ENCODE measurements at places on chromosomes 2 and 18. TPM values are rescaled to one million over a fixed set of nuclear protein-coding genes. Genes with fewer than 3 reads are reported as not detected.

DNA sequence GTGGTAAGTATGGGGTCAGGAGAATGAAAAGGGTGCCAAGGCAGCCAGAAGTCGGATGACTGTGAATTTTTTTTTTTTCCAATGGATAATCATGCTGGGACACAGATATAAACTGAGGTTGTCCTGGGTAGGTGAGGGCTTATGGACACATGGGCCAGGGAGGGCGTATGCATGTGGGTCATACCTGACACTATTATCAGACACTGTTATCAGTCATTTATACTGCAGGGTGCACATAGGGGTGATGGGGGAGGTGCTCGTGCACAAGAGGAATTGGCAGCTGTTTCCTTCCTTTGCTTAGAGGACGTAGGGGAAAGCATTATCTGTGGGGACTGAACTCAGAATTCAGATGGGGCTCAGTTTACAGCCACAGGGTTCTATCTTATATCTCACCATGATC lies 10.1 kb downstream of the CTIF start:
- no peak overlapping the region for H3K27ac ChIP-seq
- no peak overlapping the region for H3K4me3 ChIP-seq
- H3K36me3 ChIP-seq = no peaks in the 10 kb centered on the region
- H3K27me3 ChIP-seq = peaks cover 14% of the 10 kb centered on the region
- DNase-seq = no peak
- H3K4me1 ChIP-seq = no peaks in the 10 kb centered on the region

GRCh38 chr2:228318218-228318617 lies 136.7 kb upstream of the SPHKAP start:
- H3K27ac ChIP-seq = no peak overlapping the region
- DNase-seq = peak; percentile 2
- H3K4me1 ChIP-seq = no peaks in the 10 kb centered on the region
- no peaks in the 10 kb centered on the region for H3K36me3 ChIP-seq

GRCh38 chr2:150517951-150518680 lies 30.6 kb upstream of the RND3 start:
- no peak for DNase-seq
- no peak overlapping the region for H3K4me3 ChIP-seq
- H3K27ac ChIP-seq = no peak overlapping the region
- peaks cover 2% of the 10 kb centered on the region for H3K27me3 ChIP-seq

DNA sequence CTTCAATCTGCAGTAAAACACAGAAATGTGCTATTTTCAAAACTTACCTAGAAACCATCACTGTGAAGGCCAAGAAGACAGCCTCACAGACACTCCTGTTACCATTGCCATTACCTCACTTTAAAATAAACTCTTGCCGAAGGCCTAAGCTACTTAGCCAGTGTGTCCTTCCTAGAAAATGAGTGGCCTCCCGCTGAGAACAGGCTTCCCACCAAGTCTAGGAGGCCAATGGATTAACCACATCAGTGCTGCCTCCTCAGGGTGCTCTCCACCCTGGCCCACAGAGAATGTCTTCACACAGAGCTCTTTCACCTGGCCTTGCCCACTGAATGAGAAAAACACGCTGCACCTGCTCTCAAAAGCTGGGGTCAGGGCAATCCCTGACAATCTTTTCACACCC lies 47.5 kb downstream of the L3MBTL4 start:
- H3K36me3 ChIP-seq = no peaks in the 10 kb centered on the region
- no peak overlapping the region for H3K4me3 ChIP-seq
- no peaks in the 10 kb centered on the region for H3K4me1 ChIP-seq
- H3K27ac ChIP-seq = no peak overlapping the region
- DNase-seq = no peak
- H3K27me3 ChIP-seq = no peaks in the 10 kb centered on the region

- no peak overlapping the region for H3K27ac ChIP-seq
- H3K27me3 ChIP-seq = peaks cover 2% of the 10 kb centered on the region
- H3K36me3 ChIP-seq = no peaks in the 10 kb centered on the region
- peaks cover 21% of the 10 kb centered on the region for H3K4me1 ChIP-seq
- no peak overlapping the region for H3K4me3 ChIP-seq
Observed at GRCh38 chr2:160610041-160610440, 116.4 kb upstream of the RBMS1 start.

DNA sequence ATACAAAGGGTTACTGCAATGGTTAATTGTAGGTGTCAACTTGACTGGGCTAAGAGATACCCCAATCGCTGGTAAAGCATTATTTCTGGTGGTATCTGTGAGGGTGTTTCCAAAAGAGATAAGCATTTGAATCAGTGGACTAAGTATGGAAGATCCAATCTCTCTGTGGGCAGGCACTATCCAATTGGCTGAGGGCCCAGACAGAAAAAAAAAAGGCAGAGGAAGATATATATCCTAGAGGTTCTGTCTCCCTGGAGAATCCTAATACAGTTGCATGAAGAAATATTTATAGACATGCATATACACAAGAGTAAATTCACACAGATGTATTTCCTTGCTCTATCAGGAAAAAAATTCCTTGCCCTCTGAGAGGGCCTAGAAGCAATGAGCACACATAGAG lies 43.9 kb downstream of the TBC1D8 start:
- no peak overlapping the region for H3K4me3 ChIP-seq
- no peaks in the 10 kb centered on the region for H3K4me1 ChIP-seq
- DNase-seq = no peak
- H3K27ac ChIP-seq = no peak overlapping the region
- no peaks in the 10 kb centered on the region for H3K36me3 ChIP-seq

- peak; percentile 30 for DNase-seq
- peaks cover 9% of the 10 kb centered on the region for H3K36me3 ChIP-seq
- peaks cover 54% of the 10 kb centered on the region for H3K4me1 ChIP-seq
- H3K27me3 ChIP-seq = peaks cover 84% of the 10 kb centered on the region
- H3K4me3 ChIP-seq = peak overlapping the region; percentile 68
Observed at GRCh38 chr2:63049970-63050333, 678 bp upstream of the OTX1 start.

- H3K27ac ChIP-seq = no peak overlapping the region
- H3K27me3 ChIP-seq = peaks cover 7% of the 10 kb centered on the region
- DNase-seq = no peak
Observed at GRCh38 chr2:1661891-1662605, 82.3 kb downstream of the PXDN start.

DNA sequence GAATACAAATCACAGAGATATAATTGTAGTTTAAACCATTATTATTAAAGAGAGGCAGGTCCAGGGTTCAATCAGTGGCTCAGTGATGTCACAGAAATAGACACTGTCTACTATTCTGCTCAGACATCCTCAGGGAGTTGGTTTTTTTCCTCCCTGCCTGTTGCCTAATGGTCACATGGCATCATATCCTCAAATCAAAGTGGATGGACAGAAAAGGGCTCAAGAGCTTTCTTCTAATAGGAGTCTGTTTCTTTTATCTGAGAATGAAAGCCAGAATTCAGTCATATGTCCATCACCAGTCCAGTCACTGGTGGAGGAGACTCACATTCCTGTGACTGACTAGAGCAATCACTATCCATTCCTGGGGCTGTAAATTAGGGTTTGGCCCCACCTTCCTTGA lies 27.9 kb upstream of the EPC2 start:
- H3K27me3 ChIP-seq = no peaks in the 10 kb centered on the region
- no peak overlapping the region for H3K27ac ChIP-seq
- H3K4me3 ChIP-seq = no peak overlapping the region

DNA sequence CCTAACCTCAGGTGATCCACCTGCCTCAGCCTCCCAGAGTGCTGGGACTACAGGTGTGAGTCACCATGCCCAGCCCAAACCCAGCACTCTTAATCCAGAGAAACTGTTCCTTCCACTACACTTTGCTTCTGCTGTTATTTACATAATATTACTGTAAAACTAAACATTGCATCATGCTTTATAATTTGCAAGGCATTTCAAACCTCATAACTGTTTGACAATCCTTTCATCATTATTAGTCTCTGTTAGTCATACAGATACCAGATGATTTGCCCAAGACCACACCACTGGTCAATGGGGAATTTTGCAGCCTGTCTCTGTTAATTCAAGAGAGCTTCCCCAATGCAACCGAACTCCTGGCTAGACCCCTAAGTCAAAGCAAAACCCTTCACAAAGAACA lies 338.3 kb downstream of the ALK start:
- H3K4me1 ChIP-seq = no peaks in the 10 kb centered on the region
- no peaks in the 10 kb centered on the region for H3K36me3 ChIP-seq
- no peak for DNase-seq
- H3K4me3 ChIP-seq = no peak overlapping the region
- no peak overlapping the region for H3K27ac ChIP-seq
- no peaks in the 10 kb centered on the region for H3K27me3 ChIP-seq

- no peak overlapping the region for H3K27ac ChIP-seq
- H3K36me3 ChIP-seq = no peaks in the 10 kb centered on the region
- no peaks in the 10 kb centered on the region for H3K27me3 ChIP-seq
- no peaks in the 10 kb centered on the region for H3K4me1 ChIP-seq
- no peak for DNase-seq
Observed at GRCh38 chr2:234980451-234981187, 28.8 kb downstream of the SH3BP4 start.

CCDC74A gene
- 10.4 TPM for total RNA-seq

DYNC1I2 gene
- 40.0 TPM for total RNA-seq

LYPD6 gene
- total RNA-seq = not detected

OTOS gene
- total RNA-seq = not detected

LHCGR gene
- not detected for total RNA-seq

CD226 gene
- 41.7 TPM for total RNA-seq

LBX2 gene
- 0.36 TPM for total RNA-seq
